Upper lobe of left lung (tissue), 6 donors: ENCODE measurements at places on chromosomes 4 and X. TPM values are rescaled to one million over a fixed set of nuclear protein-coding genes. Genes with fewer than 3 reads are reported as not detected.

- DNase-seq = no peak
These were observed 12.9 kb upstream of the SPP1 start for GRCh38 chr4:87962398-87963146.

GRCh38 chr4:123421937-123422781 is 25.6 kb downstream of the SPRY1 start:
- DNase-seq = no peak

- no peak for DNase-seq
These were observed 19.6 kb upstream of the SASH3 start for GRCh38 chrX:129760155-129760554.

DNA sequence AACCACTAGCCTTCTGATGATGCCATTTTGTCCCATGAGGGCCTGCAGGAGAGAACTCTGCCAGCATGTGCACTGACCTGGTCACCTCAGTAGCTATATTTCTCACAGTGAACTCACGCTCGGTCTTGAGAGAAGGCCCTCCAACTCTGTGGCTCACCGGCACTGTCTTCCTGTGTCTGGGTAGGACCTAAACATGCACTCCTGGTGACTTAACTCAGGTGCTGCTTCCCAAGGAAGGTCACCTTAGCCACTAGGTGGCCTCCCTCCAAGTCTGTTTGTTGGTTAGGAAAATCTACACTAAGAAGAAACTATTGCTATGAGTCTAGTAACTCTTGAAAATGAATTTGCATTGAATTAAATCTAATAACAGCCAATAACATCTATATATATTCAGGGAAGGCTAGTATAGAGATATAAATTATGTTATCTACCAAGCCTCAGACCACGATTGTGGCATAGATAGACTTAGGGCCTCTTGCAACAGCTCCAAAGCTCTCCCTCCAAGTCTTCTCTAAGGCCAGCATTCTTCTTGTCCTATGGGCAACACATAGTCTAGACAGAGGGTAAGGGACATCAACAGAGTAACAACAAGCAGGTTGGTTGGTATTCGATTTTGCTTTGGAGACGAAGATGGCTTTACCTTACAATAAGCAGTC is 24.7 kb downstream of the TLR10 start:
- DNase-seq = no peak

- no peak for DNase-seq
These were observed 601.7 kb upstream of the GRIA3 start for GRCh38 chrX:122582280-122582974.

ARR3 gene
- total RNA-seq = not detected
